ENCODE measurements at places on chromosomes 1 and 21. TPM values are rescaled to one million over a fixed set of nuclear protein-coding genes. Genes with fewer than 3 reads are reported as not detected.

The MFN2 gene
- total RNA-seq = 38.0 TPM

DNA sequence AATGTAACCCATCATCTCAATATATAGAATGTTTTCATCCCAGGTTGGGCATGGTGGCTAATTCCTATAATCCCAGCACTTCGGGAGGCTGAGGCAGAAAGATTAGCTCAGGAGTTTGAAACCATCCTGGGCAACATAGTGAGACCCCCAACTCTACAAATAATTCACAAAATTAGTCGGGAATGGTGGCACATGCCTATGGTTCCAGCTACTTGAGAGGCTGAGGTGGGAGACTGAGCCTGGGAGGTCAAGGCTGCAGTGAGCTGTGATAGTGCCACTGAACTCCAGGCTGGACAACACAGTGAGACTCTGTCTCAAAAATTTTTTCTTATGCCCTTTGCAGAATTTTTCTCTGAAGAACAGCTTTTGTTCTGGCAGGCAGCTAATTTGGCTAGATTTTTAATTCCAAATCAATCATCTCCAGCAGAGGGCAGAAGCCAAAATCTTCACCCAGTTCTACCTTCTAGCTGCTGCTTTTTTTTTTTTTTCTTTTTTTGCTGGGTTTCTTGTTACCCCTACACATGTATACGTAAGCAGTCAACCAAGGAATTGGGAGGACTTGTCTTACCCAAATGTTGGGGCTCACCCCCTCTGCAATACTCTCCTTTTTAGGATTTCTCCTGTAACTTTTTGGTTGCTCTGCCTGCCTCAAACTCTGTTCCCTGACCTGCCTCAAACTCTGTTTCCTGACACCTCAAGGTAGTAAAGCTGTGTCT is 2.7 kb upstream of the RAD54L start:
- no peaks in the 10 kb centered on the region for H3K36me3 ChIP-seq
- H3K27ac ChIP-seq = no peak overlapping the region
- no peak for DNase-seq
- H3K27me3 ChIP-seq = no peaks in the 10 kb centered on the region

GRCh38 chr1:245990315-245991022 is 516.6 kb downstream of the SMYD3 start:
- no peaks in the 10 kb centered on the region for H3K4me1 ChIP-seq
- DNase-seq = no peak
- no peaks in the 10 kb centered on the region for H3K27me3 ChIP-seq
- no peaks in the 10 kb centered on the region for H3K36me3 ChIP-seq
- no peak overlapping the region for H3K27ac ChIP-seq

DNA sequence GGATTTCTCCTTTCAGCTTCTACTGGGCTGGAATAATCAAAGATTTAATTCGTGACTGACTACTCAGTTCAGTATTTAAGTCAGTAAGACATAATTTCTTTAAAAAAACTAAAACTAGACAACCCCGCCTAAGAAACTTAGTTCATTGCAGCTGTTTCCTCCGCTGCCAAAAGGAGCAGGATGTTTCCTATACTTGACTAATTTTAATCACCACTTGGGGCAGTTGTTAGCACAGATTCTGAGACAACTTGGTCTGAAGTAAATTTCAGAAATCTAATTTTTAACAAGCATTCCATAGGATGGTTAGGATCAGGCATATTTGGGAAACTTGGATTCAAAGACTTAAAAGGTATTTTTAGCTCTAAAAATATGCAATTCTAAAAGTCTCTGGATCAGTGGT is 34.0 kb downstream of the EPRS1 start:
- H3K27ac ChIP-seq = no peak overlapping the region
- H3K27me3 ChIP-seq = no peaks in the 10 kb centered on the region
- DNase-seq = no peak
- no peak overlapping the region for H3K4me3 ChIP-seq
